ENCODE measurements at places on chromosomes 6 and 20.

GRCh38 chr6:151958332-151958731 lies 150.8 kb downstream of the ESR1 start:
- peak; percentile 41 for DNase-seq

GRCh38 chr6:53691252-53691651 lies 25.7 kb upstream of the KLHL31 start:
- DNase-seq = no peak

GRCh38 chr6:1630212-1630770 lies 20.6 kb downstream of the FOXC1 start:
- DNase-seq = no peak

DNA sequence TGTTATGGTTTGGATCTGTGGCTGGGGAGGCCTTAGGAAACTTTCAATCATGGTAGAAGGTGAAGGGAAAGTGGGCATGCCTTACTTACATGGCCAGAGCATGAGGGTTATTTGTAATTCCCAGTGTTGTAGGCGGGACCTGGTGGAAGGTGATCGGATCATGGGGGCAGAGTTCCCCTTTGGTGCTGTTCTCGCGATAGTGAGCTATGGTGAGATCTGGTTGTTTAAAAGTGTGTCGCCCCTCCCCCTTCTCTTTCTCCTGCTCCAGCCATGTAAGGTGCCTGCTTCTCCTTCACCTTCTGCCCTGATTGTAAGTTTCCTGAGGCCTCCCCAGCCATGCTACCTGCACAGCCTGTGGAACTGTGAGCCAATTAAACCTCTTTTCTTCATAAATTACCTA lies 145.8 kb downstream of the TFAP2C start:
- no peak for DNase-seq

DNA sequence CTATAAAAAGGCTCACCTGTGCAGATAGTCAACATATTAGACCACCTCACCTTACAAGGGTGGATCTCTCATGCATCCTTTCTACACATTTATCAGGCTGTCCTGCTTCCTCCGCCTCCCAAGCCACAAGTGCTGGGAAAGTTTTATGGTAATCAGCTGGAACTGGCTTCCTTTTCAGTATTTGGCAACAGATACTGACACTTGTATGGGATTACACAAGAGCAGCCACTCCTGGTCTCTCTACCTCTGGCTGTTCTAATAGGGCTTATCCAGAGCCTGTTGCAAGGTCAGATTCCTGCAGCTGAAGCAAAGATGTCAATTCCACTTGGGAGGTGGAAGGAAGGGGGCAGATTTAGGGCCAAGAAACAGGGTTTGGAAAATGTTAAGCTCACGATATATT lies 503 bp upstream of the GPLD1 start:
- peak; percentile 89 for DNase-seq

GRCh38 chr6:140043762-140044378 lies 669.4 kb upstream of the CITED2 start:
- DNase-seq = no peak

- no peak for DNase-seq
These were observed 532 bp upstream of the SLC35F1 start for GRCh38 chr6:117906507-117906957.

DNA sequence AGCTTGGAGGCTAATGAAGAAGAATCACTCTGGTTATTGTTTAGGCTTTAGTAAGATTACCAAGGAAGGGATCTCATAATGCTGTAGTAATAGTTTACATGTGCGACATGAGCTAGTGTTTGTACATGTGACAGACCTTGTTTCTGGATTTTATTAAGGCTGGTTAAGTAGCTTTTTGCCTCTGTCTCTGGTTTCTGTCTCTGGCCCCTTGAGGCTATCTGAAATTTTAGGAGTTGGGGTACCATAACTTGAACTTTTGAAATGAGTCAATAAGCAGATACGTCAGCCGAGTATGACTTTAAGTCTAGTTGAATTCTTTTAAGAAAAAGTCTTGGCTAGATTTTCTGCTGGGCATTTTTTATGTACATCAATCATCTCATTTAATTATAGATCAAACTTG lies 9.5 kb downstream of the CBFA2T2 start:
- DNase-seq = no peak

DNA sequence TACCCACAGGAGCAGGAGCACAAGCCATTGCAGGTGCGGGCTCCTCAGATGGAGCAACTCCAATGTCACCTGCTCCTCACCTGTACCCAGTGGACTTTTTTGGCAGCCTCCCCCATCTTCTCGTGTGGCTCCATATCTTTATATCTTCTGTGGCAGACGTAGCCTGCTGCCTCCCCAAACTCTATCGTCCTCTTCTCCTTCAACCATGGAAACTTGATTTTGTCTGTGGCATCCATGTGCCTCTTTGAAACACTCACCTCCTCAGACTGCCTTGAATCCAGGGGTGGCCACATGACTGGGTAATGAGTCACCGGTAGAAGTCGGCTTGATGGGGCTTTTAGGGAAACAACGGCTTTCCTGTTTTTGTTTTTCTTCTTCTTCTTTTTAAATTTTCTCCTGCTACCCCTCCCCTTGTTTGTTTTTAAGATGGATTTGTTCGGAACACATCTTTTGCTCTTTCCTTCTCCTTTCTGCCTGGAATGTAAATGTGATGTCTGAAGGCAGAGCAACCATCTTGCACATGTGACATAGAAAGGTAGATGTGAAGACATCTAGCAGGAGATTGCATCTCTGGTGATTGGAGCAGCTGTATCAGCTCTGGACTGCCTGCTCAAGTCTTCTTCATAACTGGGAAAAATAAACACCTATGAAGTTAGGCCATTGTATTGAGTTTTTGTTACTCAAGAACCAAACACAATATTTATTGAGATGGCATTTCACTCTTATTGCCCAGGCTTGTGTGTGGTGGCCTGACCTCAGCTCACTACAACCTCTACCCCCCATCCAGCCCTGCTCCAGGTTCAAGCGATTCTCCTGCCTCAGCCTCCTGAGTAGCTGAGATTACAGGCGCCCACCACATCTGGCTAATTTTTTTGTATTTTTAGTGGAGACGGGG lies 69.9 kb upstream of the DDR1 start:
- peak; percentile 79 for DNase-seq

DNA sequence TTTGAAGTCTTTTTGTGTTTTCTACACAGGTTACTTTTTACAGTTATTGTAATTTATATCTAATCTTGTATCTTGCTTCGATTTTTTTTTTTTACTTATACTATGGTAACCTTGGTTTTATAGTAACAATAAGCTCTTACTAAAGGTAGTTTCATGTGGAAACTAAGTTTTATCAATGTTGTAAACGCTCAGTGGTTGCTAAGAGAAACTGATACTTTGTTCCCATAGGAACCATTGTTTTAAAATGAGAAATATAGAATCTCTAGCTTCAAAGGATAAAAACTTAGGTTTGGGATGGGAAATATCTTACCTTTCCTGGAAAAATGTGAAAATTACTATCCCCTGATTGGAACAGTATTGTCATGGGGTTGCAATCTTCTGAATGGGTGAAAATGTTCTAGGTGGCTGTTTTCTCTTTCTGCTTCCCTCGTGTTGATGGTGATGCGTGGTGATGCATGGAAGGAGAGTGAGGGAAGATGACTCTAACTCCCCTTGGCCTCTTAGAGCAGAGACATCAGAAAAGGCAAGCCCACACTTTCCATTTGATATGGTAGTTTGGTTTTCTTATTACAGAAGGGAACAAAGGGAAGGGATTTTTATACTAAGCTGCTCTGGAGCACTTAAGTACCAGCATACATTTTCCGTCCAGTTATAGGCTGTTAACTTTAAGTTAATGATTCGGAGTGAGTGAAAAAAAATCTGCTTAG lies 23.5 kb upstream of the BACH2 start:
- DNase-seq = no peak

DNA sequence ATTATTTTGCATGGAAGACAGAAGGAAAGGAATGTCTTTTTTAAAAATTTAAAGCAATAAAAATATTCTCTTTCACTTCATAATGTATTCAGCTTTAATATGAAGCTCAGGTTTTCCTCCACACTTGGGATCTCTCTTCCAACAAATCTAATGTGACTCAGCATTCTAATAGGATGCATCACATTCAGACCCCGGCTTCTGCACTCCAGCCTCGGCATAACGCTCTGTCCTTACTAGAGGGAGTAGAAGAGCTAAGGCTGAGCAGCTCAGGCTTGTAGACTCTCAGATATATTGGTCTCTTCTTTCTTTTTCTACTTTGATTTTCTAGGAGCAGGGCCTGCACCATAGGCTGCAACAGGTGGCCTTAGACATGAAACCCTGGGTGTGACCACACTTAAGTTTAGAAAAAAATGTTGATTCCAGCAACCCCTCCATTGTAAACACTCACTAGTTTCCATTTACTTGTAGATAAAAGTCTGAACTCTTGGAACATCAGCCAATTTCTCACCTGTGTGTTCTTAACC lies 161.7 kb downstream of the PAK5 start:
- no peak for DNase-seq

DNA sequence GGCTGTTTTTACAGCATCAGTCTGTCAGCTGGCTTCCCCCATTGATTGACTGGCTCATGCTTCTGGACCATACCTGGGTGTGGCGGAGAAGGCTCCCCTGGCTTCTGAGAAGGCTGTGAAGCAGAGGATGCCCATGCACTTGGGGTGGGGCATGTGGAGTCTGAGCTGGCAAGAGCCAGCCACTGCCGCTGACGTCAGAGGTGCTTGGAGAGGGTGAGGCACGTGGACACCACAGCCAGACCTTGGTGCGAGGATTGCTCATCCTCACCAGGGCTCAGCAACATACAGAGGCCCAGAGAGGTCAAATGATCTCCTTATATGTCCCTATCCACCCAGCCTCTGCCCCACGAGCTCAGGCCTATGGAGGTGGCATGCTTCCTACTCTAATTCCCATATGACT lies 211.2 kb upstream of the PMEPA1 start:
- no peak for DNase-seq

DNA sequence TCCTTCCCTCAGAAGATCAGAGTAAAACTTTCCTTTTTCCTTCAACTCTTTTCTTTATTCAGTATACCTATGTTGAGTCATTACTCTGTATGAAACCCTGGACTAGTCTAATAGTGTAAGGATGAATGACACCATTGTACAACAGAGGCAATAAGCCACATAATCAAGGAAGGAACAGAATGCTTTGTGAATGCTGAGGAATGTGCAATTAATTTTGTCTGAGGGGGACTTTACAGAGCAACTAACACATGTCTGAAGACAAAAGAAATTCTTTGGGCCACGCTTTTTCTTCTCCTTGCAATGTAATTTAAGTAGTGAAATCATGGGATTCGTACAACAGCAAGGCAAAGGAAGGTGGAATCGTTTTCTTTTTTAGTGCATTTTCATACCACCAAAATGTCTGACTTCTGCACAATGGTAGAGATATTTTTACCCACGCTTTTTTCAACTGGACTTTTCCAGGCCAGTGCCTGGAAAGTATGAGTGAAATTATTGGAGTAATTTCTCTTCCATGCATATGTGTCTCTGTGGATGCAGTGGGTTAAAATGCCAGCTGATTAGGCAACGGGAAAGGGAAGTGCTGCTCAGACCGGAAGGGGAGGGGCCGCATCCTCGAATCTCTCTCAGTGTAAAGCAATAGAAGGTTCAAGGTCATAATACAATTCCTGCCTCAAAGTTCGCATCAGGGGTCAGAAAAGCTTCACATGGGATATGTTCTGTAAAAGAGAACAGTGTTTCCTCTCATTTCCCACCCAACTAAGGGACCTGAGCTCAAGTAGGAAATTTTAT lies 89.9 kb upstream of the MTHFD1L start:
- DNase-seq = no peak

DNA sequence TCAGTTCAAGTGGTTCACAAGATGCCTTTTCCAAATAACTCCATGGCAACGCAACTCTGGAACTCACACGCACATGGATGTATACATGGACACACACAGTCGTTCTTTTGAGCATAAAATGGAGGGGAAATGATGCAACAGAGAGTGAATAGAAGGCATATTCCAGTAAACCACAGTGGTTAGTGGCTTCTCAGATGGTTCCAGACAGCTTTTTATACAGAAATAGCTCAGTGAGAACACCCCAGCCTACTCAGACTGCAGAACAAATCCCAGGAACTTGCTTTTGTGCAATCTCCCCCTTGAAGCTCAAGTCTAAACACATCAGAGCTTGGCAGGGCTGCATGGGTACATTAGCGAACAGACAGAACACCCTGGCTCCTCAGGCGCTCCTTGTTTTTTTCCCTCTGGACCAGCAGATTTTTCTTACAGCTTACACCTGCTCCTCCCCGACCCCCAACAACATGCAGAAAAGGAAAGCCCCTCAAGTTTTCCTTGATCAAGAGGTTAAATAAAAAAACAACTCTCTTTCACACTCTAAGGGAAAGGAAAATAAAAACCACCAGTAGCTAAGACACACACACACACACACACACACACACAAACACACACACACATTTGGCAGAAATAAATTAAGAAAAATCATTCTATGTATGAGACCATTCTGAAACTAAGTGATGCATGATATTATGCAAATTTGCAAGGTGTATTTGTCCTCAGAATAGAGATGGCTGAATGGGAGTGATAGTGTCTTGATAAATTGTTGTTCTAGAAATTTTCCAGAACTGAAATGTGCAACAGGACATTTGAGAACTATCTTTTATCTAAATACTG lies 51.2 kb upstream of the RANBP9 start:
- peak; percentile 99 for DNase-seq

DNA sequence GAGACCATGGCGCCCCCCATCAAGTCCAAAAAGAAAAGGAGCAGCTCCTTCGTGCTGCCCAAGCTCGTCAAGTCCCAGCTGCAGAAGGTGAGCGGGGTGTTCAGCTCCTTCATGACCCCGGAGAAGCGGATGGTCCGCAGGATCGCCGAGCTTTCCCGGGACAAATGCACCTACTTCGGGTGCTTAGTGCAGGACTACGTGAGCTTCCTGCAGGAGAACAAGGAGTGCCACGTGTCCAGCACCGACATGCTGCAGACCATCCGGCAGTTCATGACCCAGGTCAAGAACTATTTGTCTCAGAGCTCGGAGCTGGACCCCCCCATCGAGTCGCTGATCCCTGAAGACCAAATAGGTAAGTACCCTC lies 41.7 kb upstream of the NAA20 start:
- peak; percentile 67 for DNase-seq

All from amniotic epithelial cell (primary cell).